CD4-positive, alpha-beta T cell treated with Interleukin-10 for 1 hour (primary cell): ENCODE measurements at places on chromosomes 16 and 17.

GRCh38 chr17:80751070-80751945 lies 206.7 kb downstream of the RPTOR start:
- no peak for DNase-seq

DNA sequence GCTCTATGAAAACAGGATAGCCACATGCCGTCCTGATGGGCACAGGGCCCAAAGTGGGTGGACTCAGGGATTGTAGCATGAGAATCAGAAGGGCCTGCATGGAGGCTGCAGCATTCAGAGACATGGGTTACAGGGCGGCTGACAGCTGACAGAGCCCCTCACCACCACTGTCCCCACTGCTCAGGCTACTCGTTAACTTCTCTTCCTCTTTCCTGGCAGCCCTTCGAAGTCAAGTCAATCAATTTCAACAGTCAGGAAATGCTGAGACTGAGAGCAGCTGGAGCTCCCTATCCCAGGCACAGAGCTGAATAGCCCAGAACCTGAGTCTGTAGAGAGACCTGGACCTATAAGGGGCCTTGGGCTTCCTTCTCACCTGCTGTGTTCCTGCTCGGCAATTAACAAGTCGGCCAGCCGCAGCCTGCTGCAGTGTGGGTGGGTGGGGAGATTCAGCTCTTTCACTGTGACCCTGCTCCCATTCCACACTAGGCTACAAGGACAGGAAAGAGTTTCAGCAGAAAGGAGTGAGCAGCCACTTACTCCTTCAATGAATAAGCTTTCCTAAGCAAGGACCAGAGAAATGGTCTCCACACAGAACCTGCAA lies 76.9 kb downstream of the TEX14 start:
- DNase-seq: no peak

DNA sequence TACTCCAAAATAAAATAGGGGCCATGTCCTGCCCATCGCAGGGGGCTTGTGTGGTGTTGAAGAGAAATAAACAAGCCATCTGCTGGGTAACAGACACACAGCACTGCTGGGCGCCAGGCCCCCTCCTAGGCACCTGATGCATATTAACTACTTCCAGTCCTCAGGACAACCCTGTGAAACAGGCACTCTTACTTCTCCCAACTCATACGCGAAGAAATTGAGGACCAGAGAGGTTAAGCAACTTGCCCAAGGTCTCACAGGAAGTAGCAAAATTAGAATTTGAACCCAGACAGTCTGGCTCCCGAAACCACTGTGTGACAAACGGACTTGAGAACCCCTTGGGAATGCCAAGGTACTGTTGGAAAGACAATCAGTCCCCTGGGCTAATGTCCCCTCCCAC lies 2.8 kb downstream of the STX1B start:
- DNase-seq: no peak

DNA sequence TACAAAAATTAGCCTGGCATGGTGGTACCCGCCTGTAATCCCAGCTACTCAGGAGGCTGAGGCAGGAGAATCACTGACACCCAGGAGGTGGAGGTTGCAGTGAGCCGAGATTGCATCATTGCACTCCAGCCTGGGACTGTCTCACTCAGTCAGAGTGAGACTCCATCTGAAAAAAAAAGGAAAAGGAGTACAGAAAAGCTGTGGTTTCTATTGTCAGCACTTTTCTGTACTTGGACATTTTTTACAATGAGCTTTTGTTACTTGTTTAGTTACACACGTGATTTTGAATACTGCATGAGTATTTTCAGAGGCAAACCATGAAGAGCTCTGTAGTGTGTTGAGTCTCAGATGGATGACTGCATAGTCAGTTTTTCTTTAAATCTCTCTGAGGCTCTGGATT lies 26.3 kb downstream of the ZC3H18 start:
- DNase-seq: no peak

GRCh38 chr16:7992616-7993015 lies 597.7 kb downstream of the TMEM114 start:
- no peak for DNase-seq

DNA sequence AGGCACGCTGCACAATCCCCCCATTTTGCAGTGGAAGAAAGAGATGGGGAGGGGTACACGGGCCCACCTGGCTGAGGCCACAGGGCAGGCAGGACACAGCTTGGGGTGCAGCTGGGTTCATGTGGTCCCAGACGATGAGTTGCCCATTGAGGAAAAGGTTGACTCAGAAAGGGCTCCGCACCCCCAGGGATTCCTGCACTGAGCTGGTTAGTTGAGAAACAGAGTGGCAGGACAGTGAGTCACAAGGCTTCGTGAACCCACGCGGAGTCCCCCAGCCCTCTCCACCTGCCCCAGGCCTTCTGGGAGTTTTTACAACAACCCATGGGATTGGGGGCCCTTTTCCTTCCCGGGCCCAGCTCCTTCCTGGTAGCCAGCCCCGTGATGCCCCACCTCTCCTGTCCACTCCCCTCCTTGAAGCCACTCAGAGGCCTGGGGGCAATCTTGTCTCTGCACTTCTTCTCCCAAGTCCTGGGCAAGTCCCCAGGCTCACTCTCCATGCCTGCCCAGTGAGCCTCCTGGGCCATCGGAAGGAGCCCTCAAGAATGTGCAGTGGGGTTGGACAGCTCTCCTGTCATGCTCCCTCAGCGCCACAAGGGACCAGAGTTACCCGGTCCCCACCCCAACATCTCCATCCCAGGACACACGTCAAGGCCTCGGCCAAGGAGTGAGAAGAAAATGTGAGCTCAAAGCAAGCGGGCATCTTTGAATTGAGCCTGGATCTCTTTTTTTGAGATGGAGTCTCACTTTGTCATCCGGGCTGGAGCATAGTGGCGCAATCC lies 251.2 kb downstream of the PARN start:
- DNase-seq: no peak

DNA sequence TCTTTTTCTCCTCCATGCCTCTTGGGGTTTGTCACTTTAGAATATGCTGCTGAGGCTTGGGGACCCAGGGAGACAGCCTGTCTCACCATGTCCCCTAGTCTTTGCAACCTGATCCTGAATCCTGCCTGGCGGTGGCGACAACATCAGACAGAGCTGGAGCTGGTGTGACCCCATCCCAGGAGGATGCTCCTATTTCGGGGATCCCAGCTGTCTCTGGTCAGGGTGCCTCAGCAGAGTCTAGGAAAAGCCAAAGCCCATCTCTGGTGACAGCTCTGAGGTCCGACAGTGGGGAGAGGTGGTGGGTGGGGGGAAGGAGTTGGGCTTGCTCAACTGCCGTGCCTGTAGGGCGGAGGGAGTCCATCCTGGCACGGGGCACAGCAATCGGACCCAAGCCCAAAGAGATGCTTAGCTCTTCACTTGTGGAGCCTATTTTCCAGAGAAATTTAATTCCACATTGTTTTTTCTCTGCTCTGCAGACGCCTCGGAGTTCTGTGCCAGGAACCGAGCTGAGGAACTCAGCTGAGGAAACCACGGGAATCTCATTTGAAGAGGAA lies 10.3 kb upstream of the TNS4 start:
- DNase-seq: no peak

DNA sequence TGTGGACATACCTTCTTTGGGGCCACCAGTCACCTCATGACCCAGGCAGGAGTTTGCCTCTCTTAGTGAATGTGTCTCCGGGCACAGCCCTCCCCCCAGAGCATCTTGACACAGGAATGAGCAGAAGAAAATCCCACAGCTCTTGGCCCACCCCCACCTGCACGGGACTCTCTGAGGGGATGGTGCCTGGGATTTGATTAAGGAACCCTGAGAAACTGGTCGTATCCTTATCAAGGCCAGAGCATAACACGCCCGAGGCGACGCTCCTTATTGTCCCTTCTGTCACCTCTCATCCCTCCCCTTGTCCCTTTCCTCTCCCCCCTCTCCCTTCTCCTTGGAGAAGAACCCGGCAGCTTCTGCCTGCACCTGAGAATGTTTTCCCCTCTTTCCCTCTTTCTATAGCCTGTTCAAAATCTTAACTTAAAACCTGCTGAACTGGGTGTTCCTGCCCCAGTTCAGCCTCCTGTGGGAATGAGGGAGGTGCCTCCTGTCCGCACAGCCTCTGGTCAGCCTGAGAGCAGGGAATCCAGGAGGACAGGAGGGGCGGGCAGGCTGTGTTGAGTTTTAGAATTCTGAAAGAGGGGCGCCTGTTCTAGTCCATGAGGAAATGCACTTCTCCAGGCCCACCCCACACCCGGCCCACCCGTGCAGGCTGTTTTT lies 140.7 kb upstream of the PLCG2 start:
- DNase-seq: no peak

GRCh38 chr17:40303708-40304551 lies 5.0 kb upstream of the RARA start:
- no peak for DNase-seq

DNA sequence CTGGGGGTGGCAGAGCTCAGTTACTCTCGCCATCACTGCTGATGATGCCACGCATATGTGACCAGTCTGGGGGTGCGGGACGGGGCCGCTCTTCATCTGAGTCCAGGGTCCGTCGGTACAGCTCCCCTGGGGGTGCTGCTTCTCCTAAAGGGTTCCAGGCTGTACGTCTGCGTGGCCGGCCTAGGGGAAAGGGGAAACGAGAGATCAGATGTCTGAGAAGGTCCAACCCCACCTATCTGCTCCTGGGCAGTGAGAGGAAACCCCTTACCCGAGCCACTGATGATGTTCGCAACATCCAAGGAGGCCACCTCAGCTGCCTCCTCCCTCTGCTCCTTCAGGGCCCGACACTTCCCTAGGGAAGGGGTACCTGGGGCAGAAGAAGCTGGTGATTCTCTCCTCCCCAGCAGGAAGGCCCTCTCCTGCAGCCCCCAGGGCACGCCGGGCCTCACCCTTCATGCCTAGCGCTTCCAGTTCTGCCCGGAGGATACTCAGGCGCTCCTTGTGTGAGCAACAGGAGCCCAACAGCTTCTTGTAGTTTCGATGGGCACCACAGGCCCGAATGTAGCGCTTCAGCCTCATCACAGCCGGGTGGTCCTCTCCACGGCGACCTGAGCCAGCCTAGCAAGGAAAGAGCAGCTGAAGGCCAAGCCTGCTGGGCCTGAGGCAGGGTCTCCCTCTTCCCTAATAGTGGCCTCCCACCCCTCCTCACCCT lies 2.1 kb downstream of the HIRIP3 start:
- DNase-seq: no peak

GRCh38 chr17:66455060-66455459 lies 152.6 kb downstream of the PRKCA start:
- DNase-seq: no peak
